ENCODE measurements at places on chromosomes 5 and 9. TPM values are rescaled to one million over a fixed set of nuclear protein-coding genes. Genes with fewer than 3 reads are reported as not detected.

The CORO2A gene
- 1.3 TPM for total RNA-seq

The MLLT3 gene
- 1.8 TPM for total RNA-seq

The JADE2 gene
- total RNA-seq: 5.7 TPM

The MEIKIN gene
- 0.42 TPM for total RNA-seq

The VLDLR gene
- total RNA-seq: 2.8 TPM

The EQTN gene
- 0.14 TPM for total RNA-seq

The OCLN gene
- total RNA-seq: 53.9 TPM

The ECM2 gene
- total RNA-seq: 42.0 TPM

The F2RL1 gene
- 3.1 TPM for total RNA-seq

The HMCN2 gene
- 0.28 TPM for total RNA-seq

GRCh38 chr5:14726066-14726838, 61.7 kb downstream of the OTULIN start:
- H3K4me1 ChIP-seq: peaks cover 17% of the 10 kb centered on the region
- H3K4me3 ChIP-seq: no peak overlapping the region
- H3K36me3 ChIP-seq: peaks cover 7% of the 10 kb centered on the region
- DNase-seq: no peak
- no peak overlapping the region for H3K27ac ChIP-seq
- H3K27me3 ChIP-seq: no peaks in the 10 kb centered on the region

GRCh38 chr5:25285136-25285535, 640.4 kb upstream of the CDH10 start:
- H3K4me1 ChIP-seq: no peaks in the 10 kb centered on the region
- no peak for DNase-seq

DNA sequence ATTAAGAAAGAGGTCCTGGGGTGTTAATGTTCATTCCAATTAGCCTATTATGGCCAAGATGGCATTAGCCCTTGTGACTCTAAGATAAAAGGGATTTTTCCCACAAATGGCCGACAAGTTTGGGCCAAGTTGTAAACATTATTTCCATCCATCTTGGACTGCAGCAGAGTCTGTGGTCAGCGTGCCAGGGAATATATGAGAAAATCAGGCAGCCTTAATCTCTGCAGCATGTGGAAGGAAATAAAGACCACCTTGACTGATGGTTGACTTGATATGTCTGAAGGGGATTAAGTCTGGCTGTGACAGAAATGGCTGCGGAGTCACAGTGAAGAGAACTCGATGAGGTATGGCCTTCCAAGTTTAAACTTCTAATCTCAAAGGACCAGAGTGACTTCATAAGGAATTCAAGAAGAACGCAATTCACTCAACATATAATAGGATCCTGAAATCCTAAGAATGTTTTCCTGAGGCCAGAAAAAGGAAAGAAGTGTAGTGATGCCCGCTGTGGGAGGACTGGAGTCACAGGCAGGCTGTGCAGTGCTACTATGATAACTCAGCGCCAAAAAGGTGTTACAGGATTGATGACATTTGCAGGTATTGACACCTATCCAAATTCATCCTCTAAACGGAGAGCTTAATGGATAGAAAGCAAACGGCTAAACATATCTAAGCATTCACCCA, 287.1 kb downstream of the SEC61B start:
- no peaks in the 10 kb centered on the region for H3K36me3 ChIP-seq
- no peaks in the 10 kb centered on the region for H3K27me3 ChIP-seq
- H3K4me3 ChIP-seq: no peak overlapping the region
- no peak for DNase-seq
- peaks cover 9% of the 10 kb centered on the region for H3K4me1 ChIP-seq

DNA sequence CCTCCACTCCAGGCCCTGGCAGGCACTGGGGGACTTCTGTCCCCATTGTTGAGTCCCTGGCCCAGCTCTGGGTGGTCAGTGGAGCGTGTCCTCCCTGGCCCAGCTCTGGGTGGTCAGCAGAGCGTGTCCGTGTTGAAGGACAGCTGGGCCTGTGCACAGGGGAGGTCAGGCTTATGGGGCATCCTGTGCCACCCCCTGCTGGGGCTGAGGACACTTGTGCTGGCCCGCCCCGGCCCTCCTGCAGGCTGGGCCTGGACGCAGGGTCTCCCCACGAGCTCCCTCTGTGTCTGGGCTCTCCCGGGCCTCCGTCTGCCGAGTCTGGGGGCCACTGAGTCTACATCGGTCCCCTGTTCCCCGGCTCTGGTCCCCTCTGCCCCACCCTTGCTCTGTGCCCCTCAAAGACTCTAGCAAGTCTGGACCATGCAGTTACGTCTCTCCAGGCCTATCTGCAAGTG, 11.5 kb upstream of the CLIC3 start:
- H3K36me3 ChIP-seq: no peaks in the 10 kb centered on the region
- no peak overlapping the region for H3K4me3 ChIP-seq
- H3K27me3 ChIP-seq: no peaks in the 10 kb centered on the region
- no peak for DNase-seq
- H3K27ac ChIP-seq: no peak overlapping the region

GRCh38 chr9:124014956-124015660, 3.5 kb downstream of the LHX2 start:
- peaks cover 36% of the 10 kb centered on the region for H3K27me3 ChIP-seq
- peaks cover 34% of the 10 kb centered on the region for H3K4me1 ChIP-seq
- H3K4me3 ChIP-seq: no peak overlapping the region

GRCh38 chr9:112917047-112917986, 26.6 kb upstream of the SLC46A2 start:
- H3K27me3 ChIP-seq: no peaks in the 10 kb centered on the region
- DNase-seq: no peak
- no peak overlapping the region for H3K4me3 ChIP-seq
- no peaks in the 10 kb centered on the region for H3K36me3 ChIP-seq

DNA sequence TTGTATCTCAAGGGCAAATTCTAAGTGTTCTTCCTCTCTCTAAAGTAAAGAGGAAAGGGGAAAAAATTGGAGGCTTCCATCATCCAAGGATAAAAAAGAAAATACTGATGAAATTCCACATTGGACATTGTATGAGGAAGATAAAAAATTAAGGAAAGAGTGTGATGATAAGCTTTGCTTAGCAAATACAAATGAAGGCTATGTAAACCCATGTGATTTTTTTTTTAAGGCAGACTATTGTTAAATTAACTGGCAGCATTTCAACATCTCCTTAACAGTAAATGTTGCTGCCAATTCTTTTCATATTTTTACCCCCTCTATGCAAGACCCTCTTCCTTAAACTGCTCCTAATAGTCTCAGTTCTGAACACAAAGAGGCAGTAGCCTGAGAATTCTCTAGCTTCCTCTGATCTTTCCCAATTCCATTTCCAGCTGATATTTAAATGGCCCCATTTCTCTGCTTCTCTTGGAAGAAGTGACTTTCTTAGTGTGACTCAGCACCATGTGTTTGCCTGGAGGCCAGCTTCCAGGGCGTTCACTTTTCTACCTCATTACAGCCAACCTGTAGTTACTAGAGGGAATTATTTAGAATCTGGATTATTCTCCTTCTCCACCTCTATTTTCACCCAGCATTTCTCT, 159.7 kb downstream of the TLE1 start:
- no peak for DNase-seq
- H3K27me3 ChIP-seq: no peaks in the 10 kb centered on the region
- H3K27ac ChIP-seq: no peak overlapping the region
- H3K4me3 ChIP-seq: no peak overlapping the region
- H3K4me1 ChIP-seq: no peaks in the 10 kb centered on the region
- no peaks in the 10 kb centered on the region for H3K36me3 ChIP-seq

DNA sequence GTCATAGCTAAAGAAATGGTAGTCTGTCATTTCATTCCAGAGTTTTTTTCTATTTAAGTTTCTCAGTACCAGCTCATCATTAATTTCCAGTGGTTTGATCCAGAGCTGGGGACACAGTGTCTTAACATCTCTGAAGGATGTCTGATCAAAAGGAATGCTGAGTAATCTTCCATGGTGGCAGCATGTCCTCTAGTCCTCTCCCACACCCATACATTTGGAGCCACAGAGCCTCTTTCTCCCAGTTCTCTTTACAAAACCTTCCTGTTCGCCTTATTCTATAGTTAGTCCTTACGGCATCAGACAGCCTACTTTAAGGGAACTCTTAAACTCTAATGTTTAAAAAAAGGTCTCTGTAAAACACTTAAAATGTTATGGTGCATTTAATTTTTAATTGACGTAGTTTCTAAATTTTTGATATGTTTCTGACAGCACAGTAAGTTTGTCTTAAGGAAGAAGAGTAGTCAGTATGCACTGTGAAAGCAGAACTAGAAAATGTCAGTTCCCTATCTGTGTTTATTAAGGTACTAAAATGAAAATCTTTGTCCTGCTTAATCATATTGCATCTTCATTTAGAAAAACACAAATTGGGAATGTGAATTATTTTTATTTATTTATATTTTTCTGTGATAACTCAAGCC, 96.8 kb downstream of the INIP start:
- H3K36me3 ChIP-seq: peaks cover 6% of the 10 kb centered on the region
- H3K27ac ChIP-seq: no peak overlapping the region
- no peaks in the 10 kb centered on the region for H3K27me3 ChIP-seq
- H3K4me1 ChIP-seq: no peaks in the 10 kb centered on the region

GRCh38 chr9:92181296-92181695, 66.1 kb upstream of the SPTLC1 start:
- no peak overlapping the region for H3K4me3 ChIP-seq
- no peak overlapping the region for H3K27ac ChIP-seq
- no peaks in the 10 kb centered on the region for H3K36me3 ChIP-seq
- DNase-seq: no peak

- DNase-seq: no peak
- no peaks in the 10 kb centered on the region for H3K27me3 ChIP-seq
- H3K4me3 ChIP-seq: no peak overlapping the region
- no peaks in the 10 kb centered on the region for H3K36me3 ChIP-seq
- H3K4me1 ChIP-seq: no peaks in the 10 kb centered on the region
These were observed 215.5 kb downstream of the FSTL4 start for GRCh38 chr5:133396814-133397213.

DNA sequence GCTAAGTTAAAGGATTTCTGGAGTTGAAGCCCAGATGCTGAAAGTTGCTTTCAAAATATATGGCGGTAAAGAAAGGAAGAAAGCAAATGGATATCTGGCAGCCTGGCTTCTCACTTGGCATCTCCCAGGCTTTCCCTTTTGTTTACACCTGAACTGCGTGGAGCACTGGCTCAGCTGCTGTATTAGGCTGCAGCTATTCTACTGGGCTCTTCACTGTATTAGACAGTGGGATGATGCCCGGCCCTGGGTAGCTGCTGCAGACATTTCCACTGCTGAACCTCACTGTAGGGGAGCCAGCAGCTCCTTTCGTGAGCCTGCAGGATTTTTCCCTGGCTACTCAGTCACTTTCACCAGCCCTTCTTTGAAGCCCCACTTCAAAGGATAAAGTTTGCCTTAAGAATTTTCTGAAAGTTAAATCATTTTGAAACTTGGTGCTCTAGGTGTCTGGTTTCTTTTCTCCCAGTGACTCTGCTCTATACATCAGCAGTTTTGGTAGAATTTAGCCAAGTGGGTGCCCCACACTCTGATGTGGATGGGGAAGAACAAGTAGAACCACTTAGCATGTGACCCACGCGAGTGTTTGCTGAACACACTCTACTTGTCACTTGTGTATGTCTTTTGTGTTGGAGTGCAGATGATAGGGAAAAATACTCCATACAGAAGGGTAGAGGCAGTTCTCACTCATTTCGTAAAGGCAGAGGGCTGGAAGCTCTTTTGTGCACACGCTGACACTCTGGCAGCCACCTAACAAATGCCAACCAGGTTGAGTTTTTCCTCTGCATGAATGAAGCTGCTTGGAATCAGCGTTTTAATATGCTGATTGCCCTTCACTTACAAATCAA, 49.9 kb downstream of the C9orf152 start:
- DNase-seq: no peak
- H3K27ac ChIP-seq: no peak overlapping the region
- no peaks in the 10 kb centered on the region for H3K4me1 ChIP-seq
- H3K36me3 ChIP-seq: no peaks in the 10 kb centered on the region
- H3K27me3 ChIP-seq: no peaks in the 10 kb centered on the region

- H3K27me3 ChIP-seq: no peaks in the 10 kb centered on the region
- H3K27ac ChIP-seq: no peak overlapping the region
- H3K4me1 ChIP-seq: no peaks in the 10 kb centered on the region
- DNase-seq: no peak
- H3K4me3 ChIP-seq: no peak overlapping the region
These were observed 159.0 kb upstream of the SLC12A2 start for GRCh38 chr5:127924606-127925005.

DNA sequence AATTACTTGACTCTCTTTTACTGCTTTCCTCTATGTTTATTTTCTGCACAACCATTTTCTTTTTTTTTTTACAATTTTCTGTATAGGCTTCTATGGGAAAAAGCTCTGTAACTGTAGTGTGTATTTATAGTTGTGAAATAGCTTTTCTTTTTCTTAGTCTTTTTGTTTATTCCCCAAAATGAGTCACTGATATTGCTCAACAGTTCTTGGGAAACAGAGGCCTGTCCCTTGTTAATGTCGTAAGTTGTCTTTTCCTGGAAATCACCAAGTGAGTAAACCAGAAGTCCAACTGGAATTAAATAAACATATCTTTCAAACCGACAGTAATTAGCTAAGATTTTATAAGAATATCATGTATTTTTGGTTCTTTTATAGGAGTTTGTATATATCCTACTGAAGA, 325.1 kb upstream of the PRR16 start:
- DNase-seq: no peak
- no peaks in the 10 kb centered on the region for H3K4me1 ChIP-seq
- no peaks in the 10 kb centered on the region for H3K36me3 ChIP-seq
- no peak overlapping the region for H3K4me3 ChIP-seq
- no peaks in the 10 kb centered on the region for H3K27me3 ChIP-seq
- no peak overlapping the region for H3K27ac ChIP-seq

DNA sequence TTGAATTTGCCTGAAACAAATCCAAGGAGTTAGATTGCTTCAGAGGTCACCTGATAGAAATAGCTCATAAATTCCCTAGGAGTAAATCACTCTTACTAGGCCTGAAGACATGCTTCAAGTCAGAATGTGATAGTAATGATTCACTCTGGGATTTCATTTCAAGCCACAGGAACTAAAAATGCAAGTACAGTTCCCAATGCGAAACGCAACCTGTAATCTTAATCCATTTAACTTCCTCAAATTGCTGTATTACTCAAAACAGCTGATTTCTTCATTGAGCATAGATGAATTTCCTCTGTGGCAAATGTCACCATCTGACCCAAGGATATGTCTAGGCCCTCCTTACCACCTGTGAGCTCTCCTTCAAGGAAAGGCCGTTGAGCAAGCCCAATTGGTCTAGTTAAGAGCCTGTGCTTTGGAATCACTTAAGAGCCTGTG, 32.1 kb upstream of the IL6ST start:
- no peaks in the 10 kb centered on the region for H3K36me3 ChIP-seq
- DNase-seq: no peak
- H3K27me3 ChIP-seq: no peaks in the 10 kb centered on the region

- H3K36me3 ChIP-seq: peaks cover 16% of the 10 kb centered on the region
- no peak overlapping the region for H3K4me3 ChIP-seq
- no peak overlapping the region for H3K27ac ChIP-seq
These were observed 61.7 kb downstream of the KLF9 start for GRCh38 chr9:70352802-70353201.
